H7 (cell line): ENCODE measurements at places on chromosomes 7 and 10.

DNA sequence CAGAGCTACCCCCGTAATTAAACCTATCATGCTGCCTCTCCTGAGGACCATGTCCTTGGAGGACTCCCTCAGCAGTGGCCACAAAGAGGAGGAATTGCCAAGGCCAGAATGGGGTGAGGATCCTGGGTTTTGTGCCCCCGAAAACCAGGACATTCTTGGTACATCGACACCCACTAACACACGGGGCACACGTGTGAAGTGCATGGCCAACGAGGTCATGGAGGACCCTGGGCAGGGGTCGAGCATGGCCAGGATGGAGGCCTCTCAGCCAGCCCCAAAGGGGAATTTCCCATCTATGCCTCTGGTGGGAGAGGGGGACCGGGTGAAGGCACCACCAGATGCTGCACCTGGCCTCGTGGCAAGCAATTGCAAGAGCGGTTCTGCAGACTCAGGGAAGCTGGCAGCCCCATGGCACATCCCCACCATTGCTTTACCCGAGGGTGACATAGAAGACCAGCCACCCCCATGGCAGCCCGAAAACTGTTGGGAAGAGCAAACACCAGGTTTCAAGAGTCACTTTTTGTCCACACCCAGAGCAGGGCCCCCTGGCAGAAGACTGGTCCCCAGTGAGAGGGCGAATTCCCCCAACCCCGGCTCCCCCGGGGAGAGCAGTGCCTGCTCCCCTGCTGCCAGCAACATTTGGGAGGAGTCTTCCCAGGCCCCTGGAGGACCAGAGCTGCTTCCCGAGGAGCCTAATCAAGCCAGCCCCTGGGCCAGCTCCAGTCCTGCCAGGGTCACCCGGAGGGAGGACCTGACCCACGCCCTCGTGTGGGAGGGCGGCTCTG is 26.4 kb downstream of the C10orf71 start:
- no peak for DNase-seq

DNA sequence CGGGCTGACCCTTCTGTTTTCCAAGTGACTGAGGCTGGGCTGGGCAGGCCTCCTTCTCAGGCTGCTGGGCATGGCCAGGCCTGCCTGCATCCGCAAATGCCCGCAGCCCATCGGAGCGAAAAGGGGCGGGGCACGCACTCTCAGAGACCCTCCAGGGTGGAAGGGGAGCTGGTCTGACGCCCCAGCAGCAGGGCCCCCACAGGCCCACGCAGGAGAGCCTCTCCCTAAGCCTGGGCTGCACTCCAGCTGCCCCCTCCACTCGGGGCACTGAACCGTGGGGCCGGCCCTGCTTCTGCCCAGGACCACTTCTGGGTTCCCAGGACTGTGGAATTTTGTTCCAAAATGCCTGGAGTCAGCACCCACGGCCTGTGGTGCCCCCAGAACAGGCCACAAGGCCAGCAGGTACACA is 9.3 kb downstream of the ADAP1 start:
- peak; percentile 70 for DNase-seq

DNA sequence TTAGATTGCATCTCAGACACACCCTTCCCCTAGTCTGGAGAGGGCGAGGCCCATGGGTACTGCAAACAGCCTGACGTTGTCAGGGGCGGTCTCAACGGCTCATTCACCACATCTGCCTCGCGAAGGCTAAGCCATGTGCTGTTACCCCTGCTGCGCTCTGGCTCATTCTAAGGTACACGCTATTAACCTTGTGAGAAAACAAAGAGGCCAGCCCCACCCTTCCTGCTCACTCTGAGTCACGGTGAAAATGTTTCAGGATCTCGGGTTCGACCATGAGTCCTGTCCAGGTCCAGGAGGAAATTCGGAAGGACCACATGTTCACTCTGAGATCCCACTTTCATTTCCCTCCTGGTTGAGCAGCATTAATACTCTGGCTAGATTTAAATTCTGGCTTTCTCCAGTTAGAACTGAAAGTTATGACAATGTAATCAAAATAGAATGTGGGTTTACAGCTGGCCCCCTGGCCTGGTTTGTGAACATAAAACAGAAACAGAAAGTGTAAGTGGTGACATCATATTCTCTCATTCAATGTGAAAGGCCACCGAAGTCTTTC is 55.2 kb downstream of the EGFR start:
- no peak for DNase-seq

DNA sequence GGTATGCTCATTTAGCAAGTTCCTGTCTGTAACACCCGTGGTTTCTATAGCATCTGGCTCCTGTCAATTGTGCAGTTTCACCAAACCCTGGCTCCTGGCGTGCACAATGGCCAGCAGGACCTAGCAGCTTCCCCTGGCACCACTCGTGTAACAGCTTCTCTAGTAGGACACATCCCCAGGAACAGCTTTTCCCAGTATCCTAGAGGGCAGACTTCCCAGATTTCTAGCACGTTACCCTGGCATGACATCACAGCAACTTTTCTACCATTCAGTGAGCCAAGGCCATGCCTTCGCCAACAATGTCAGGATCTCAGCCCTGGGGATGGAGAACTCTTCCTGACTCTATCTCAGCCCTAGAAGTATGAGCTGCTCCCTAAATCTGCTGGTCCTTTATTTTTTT is 6.5 kb downstream of the YME1L1 start:
- no peak for DNase-seq

DNA sequence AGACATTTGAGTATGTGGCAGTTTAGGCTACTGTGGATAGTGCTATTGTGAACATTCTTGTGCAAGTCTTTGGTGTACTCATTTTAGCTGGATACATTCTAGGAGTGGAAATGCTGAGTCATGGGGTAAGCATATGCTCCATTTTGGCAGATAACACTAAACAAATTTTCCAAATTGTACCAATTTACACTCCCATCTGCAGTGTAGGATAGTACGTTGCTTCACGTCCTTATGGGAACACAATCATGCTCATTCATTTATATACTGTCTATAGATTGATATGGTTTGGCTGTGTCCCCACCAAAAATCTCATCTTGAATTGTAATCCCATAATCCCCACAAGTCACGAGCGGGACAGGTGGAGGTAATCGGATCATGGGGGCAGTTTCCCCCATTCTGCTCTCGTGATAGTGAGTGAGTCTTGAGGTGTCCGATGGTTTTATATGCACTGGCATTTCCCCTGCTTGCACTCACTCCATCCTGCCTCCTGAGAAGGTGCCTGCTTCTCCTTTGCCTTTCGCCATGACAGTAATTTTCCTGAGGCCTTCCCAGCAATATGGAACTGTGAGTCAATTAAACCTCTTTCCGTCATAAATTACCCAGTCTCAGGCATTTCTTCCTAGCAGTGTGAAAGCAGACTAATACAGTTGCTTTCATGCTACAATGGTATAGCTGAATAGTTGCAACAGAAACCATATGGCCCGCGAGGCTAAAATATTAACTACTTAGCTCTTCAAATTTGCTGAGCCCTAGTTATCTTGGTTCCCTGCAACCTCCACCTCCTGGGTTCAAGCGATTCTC is 25.6 kb downstream of the RNF216 start:
- no peak for DNase-seq

- no peak for DNase-seq
Observed at GRCh38 chr7:1211611-1212010, 21.1 kb upstream of the UNCX start.

- DNase-seq: no peak
Observed at GRCh38 chr7:36978461-36978860, 254.2 kb upstream of the AOAH start.

GRCh38 chr10:129392855-129393254 is 74.2 kb upstream of the MGMT start:
- no peak for DNase-seq
